ENCODE measurements at places on chromosomes 6 and 20.

DNA sequence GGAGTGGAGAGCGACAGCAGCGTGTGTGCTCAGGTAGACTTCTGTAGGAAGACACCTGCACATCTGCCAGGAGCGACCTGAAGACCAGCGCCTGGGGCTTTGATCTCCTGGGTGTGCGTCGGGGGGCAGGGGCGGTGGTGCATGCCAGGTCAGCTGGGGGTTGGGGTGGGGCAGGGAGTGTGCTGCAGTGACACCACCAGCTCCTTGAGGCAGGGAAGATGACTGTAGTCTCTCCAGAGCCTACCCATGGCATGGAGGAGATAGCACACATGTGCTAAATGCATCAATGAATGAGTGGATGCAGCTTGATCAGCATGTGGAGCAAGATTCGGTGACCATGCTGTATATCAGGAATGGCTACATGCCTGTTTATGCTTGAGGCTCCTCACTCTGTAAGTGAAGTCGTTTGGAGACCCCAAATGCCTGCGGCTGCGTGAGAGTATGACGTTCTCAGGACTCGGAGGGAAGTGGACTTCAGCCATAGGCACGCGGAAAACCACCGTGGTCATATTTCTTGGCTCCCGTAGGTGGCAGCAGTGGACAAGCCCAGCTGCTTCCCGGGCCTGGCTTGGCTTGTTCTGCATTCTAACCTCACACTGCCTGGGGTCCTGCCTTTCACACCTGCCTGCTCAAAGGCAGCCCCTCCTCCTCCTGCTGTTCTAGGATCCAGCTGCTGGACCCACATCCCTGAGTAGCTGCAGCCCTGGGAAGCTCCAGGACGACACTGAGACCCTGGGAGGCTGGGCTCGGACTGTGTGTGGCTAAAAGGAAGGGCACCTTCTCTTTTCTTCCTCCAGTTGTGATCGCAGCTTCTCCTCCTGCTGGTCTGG, 39.4 kb upstream of the KCNK16 start:
- peak; percentile 44 for DNase-seq

- DNase-seq = no peak
These were observed 169.9 kb downstream of the QRSL1 start for GRCh38 chr6:106799031-106799894.

DNA sequence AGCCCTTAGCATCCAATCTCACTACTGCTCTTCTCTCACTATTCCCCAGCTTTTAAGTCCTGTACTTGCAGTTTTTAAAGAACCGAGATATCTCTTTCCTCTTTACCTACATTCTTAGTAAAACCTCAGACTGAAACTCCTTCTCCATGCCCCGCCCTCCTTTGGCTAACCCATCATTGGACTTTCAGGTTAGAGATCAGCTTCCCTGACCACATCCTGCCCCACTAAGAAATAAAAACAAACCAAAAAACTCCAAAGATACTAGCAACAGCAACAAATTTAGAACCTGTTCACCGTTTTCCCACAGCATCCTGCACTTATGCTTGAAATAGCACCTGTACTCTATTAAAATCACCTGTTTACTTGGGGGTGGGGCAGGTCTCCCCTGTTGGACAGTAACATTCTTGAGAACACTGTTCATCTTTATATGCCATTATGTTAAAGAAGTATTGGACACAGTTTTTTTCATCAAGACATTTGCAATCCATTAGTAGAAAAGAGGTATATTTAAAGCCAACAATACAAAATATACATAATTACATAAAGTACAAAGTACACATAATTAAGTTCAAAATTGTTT, 16.3 kb upstream of the SMAP1 start:
- peak; percentile 59 for DNase-seq

- DNase-seq = no peak
These were observed 426.8 kb upstream of the SOX4 start for GRCh38 chr6:21166754-21167153.

DNA sequence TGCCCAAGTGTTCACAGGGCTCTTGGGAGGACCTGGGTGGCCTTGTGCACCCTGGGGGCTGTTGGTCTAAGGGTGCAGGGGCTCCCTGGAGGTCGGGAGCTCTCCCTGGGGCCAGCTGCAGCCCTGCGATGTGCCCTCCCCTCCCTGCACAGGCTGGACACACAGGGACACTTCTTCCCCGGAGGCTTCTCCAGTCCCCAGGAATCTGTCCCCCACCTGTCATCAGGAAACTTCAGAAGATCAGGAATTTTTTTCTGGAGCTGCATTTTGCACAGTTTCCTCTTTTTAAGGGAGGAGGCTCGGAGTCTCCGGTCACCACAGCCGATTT, 66.9 kb upstream of the BHLHE23 start:
- DNase-seq = no peak

GRCh38 chr6:33247977-33248642, 23.6 kb downstream of the VPS52 start:
- peak; percentile 90 for DNase-seq

DNA sequence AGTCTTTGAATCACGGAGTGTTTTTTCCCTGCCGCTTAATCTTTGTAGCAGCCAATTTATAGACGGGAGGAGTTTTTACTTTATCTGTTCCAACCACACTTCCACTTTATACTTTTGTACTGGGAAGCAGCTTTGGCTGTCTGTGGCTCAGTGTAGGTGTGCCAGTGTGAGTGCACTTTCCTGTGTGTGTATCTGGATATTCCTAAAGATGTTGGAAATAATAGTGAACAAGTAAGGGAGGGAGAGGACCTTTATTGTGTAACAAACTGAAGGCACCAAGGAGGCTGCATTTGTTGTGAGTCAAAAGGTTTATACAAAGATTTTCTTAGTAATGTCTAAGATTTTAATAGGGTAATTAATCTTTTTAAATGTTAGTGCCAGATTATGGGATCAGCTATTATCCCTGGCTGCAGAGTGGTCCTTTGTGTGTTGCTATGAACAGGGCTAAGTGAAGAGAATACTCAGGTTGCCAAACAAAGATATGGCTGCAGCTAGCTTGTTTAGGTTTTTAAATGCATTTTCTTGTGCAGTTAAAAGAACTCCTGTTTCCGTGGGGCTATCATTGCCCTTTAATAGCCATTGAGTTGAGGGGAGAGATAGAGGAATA, 226.3 kb downstream of the RNF144B start:
- DNase-seq = no peak

DNA sequence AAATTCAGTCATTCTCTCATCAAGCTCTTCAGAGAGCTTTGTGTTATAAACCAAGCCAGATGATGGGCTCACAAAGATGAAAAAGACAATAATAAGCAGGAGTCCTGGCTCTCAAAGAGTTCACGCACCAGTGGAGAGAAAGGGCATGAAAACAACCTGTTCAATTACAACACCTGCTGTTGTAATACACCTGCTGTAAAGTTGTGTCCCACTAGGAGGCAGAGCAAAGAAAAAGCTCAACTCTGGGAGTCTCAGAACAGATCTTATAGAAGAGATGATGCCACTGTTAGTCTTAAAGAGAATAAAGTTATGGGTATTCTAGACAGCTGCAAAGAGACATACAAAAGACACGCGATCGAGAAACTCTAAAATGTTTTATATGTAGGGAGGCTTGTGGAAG, 100.6 kb downstream of the DCDC2 start:
- DNase-seq = no peak

DNA sequence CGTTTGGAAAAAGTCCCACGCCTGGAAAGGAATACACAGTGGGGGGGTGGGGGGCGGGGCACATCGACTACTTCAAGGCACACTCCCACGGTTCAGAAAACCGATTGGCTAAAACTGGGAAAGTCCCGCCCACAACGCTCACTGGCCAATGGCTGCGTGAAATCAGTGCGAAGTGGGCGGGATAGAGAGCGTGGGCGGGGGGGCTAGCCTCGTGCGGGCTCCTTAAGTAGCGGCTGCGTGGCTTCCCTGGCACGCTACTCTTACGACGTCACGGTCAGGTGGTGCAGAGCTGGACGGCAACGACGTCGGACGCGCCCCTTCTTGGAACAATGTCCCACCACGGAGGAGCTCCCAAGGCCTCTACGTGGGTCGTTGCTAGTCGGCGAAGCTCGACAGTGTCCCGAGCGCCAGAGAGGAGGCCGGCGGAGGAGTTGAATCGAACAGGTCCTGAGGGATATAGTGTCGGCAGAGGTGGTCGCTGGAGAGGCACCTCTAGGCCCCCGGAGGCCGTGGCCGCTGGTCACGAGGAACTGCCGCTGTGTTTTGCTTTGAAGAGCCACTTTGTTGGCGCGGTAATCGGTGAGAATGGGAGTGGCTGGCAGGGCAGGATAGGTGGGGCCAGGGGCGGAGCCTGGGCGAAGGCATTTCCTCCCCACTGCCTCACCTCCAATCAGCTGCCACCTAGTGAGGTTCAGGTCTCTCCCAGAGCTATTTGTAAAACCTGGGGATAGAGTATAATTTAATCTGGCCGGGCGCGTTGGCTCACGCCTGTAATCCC, at the start of gene DDX43:
TSS of gene DDX43 (plus strand) at position 252 of the 778 bp plus-strand sequence. CDS start at position 330, 78 bp downstream.
- peak; percentile 81 for DNase-seq

DNA sequence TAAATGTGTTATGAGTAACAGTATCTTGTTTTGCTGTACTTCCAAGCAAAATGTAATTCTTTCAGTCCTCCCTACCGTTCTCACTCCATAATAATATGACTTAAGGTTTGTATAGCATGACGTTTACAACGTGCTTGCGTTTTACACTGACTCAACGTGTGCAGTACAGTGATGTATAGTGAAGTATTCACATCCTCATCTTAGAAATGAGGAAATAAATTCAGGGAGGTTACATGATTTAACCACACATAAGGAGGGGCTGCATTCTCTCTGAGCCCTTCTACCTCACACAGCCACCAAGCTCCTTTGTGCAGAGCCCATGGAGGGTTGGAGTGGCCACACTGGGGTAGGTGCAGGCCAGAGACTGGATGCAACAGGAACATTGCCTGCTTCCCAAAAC, 164.5 kb downstream of the MTHFD1L start:
- DNase-seq = no peak

DNA sequence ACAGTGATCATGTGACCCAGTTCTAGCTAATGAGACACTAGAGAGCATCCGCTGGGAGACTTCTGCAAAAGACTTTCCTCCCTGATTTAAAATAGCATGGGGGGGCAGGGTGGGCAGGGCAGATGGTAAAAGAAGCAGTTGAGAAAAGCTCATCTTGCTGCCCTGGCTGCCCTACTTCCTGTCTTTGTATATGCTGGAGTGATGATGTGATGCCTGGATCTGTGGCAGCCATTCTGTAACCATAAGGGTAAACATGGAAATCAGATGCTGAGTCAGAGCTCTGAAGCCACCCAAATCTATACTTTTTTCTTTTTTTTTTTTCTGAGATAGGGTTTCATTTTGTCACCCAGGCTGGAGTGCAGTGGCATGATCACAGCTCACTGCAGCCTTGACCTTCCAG, 25.4 kb downstream of the ZFP64 start:
- no peak for DNase-seq

GRCh38 chr20:57089699-57090144, 176.7 kb downstream of the BMP7 start:
- peak; percentile 42 for DNase-seq

- no peak for DNase-seq
These were observed 196.0 kb downstream of the MAFB start for GRCh38 chr20:40493071-40493470.

GRCh38 chr6:31158863-31159855, 770 bp downstream of the TCF19 start:
- DNase-seq = no peak

DNA sequence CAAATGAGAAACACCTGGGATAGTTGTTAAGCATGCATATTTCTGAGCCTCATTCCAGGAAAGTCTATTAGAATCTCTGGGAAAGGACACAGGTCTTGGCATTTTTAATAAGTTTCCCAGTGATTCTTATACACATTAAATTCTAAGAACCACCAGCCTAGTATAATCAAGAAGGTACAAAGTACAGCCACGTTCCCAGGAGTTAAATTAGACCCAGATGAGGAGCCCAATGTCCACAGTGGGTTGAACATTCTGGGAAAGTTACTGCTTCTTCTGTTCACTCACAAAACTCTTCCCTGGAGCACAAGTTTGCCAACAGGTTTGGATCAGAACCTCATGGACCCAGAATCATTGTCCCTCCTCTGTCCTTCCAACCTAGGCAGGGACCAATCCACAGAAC, 90.4 kb downstream of the RCAN2 start:
- DNase-seq = no peak

DNA sequence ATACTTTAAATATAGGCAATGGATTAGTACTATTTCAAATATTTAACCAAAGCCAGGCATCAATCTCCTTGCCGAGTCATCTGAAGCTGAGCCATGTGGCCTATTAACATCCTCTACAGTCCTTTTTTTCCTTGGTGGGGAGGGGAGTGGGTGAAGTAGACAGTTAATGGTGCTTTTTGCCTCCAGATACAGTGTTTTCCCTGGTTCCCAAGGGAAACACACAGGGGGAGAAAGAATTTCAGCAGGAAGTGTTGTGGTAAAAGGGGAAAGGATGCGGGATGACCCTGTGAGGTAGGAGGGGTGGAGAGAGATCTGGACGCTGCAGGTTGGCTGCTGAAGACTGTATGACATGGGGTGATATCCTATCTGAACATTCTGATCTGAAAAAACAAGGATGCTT, 9.6 kb downstream of the CLDN20 start:
- DNase-seq = no peak

DNA sequence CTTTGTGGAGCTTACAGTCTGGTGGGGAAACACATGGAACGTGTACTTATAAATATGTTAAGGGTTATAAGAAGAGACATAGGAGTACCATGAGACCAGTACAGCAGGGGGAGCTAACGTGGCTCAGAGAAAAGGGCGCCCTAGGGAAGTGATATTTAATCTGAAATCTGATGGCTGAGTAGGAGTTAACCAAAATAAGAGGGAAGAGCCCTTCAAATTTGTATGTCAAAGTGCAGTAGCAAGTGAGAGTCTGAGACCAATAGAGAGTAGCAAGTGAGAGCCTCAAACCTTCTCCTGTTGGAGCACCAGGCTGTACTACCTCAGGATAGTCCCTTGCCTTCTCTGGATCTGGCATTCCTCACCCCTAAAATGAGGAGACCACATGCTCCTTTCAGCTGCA, 6.1 kb upstream of the PKIG start:
- peak; percentile 43 for DNase-seq

DNA sequence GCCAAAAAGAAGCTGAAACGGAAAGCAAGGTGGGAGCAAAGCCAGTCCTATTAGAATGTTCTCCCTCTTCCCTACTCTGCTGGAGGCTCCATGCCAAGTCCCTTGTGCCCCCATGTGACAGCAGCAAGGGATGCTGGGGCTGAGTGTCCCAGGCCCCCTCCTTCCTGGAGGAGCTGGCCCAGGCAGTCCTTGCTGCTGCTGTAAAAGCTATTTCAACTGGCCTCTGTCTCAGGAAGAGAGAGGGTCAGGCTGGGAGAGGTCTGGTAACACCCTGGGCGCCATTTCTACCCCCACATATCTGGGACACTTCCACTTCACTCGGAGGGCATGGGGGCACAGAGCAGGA, 25.0 kb downstream of the TTBK1 start:
- DNase-seq = no peak

DNA sequence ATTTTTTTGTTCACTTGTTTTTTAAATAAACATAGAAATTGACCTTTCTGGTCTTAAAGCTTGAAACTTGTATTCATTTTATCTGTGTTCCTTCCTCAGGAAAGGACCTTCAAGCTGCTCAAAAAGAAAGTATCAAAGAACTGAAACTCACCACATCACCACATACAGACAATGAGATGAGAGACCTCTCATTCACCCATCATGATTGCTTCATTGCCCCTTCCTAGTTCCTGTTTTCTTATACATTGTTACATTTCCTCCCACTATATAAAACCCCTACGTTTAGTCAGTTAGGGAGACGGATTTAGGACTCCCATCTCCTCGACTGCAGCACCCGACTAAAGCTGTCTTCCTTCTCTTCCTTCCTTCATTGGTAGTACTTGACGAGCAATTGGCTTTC, 180.5 kb upstream of the OPRM1 start:
- no peak for DNase-seq
